Cardiac ventricle fibroblast (primary cell): ENCODE measurements at places on chromosomes 4 and X. TPM values are rescaled to one million over a fixed set of nuclear protein-coding genes. Genes with fewer than 3 reads are reported as not detected.

CLDN22 gene
- not detected in 2 replicates for total RNA-seq

MAGEA9B gene
- not detected in 2 replicates for total RNA-seq

SERPINA7 gene
- total RNA-seq: not detected in 2 replicates

MTNR1A gene
- not detected in 2 replicates for total RNA-seq

RAB40A gene
- 0.64 and 1.1 TPM in 2 replicates for total RNA-seq

CSAG3 gene
- total RNA-seq: not detected in 2 replicates

IL13RA2 gene
- total RNA-seq: 9.9 and 16.6 TPM in 2 replicates

ENPP6 gene
- not detected in 2 replicates for total RNA-seq

SLC25A5 gene
- 164 and 177 TPM in 2 replicates for total RNA-seq

CUL4B gene
- total RNA-seq: 89.6 and 95.0 TPM in 2 replicates
